ENCODE measurements at places on chromosomes 2 and 18. TPM values are rescaled to one million over a fixed set of nuclear protein-coding genes. Genes with fewer than 3 reads are reported as not detected.
A peak's percentile ranks its signal among the peaks of the same experiment; 100 is the strongest.

GRCh38 chr2:158619496-158619895, 162.7 kb downstream of the PKP4 start:
- no peak for DNase-seq

DNA sequence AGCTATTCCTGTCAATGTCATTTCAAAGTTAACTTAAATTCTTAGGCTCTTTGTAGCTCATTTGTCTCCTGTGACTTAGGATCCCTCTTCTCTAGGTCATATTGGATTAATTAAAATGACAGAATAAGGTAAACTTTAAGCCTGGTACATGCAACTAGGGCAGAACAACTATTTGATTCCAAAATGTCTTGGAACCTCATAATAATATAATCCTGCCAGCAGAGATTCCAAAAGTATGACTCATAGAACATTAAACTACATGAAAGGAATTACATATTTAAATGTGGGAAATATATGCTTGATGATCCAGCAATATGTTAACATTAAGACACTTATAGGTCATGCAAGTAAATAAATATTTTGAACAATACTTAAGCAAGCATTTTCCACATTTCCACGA, 63.3 kb downstream of the COL3A1 start:
- no peak for DNase-seq

GRCh38 chr2:60553495-60554073, at the start of gene BCL11A:
TSS of gene BCL11A (minus strand) at chr2:60553654. CDS start at chr2:60553270, 384 bp downstream.
- no peak for DNase-seq

GRCh38 chr2:203185864-203186263, 53.0 kb upstream of the CYP20A1 start:
- no peak for DNase-seq

- DNase-seq, result no peak
These were observed 955.2 kb upstream of the CELF4 start for GRCh38 chr18:38520786-38521185.

DNA sequence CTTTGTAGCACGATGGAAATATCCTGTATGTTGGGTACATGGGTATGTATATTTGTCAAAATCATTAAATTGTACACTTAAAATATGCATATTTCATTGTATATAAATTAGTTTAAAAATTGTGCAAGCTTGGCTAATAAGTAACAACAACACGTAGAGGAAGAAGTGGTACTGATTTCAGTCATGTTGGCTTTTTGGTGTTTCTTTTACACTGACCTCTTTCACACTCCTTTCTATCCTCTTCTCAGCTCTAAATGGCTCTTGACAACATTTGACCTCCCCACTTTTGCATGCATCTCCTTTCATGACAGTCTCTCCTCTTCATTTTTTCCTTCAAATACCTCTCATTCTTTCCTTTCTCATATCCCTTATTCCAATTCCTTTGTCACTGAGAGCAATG, 801.4 kb upstream of the ZEB2 start:
- no peak for DNase-seq

DNA sequence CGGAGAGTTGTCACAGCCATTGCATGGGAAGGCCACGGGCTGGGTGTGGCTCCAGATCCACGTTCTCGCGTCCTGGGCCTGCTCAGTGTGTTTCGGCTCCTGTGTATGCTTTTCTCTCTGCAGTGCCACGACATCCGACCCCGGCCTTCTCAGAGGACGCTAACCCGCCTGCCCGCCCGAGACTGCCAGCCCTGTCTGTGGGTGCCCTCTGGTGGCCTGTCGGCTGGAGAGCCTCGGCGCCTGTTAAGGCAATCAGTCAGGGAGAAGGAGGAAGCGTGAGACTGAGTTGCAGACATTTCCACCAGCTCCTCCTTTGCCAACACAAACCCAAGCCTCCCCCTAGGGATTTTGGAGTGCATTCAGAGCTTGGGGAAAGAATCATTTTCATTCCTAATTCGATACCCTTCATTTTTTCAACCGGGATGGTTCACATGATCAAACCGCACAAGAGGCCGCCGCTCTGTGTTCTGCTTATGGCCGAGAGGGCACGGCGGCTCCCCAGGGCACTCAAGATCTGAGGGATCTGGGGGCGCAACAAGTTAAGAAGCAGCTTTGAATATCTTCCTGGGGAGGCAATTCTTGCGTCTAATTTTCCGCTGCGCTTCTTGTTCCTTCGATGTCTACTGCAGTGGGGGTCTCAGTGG, 37.5 kb upstream of the ZBTB7C start:
- peak; percentile 76 for DNase-seq

DNA sequence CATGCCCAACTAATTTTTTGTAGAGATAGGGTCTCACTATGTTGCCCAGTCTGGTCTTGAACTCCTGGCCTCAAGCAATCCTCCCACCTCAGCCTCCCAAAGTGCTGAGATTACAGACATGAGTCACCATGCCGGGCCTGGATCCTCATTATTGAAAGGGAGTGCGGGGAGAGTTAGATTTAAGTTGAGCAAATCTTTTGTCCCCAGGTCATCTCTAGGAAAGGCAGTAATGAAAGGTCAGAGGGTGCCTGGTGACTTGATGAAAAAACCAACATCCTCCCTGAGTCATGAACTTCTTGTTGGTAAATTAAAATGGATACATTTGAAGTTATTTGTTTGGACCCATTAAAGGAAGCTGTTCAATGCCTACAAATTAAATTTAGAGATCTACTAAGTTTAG, 25.1 kb downstream of the STAT4 start:
- DNase-seq, result no peak

GRCh38 chr18:46067438-46068007, 4.5 kb downstream of the PSTPIP2 start:
- no peak for DNase-seq

GRCh38 chr2:232574674-232575403, 24.4 kb downstream of the EIF4E2 start:
- DNase-seq, result no peak

GRCh38 chr2:70397186-70397585, 95.3 kb upstream of the FAM136A start:
- DNase-seq, result no peak

DNA sequence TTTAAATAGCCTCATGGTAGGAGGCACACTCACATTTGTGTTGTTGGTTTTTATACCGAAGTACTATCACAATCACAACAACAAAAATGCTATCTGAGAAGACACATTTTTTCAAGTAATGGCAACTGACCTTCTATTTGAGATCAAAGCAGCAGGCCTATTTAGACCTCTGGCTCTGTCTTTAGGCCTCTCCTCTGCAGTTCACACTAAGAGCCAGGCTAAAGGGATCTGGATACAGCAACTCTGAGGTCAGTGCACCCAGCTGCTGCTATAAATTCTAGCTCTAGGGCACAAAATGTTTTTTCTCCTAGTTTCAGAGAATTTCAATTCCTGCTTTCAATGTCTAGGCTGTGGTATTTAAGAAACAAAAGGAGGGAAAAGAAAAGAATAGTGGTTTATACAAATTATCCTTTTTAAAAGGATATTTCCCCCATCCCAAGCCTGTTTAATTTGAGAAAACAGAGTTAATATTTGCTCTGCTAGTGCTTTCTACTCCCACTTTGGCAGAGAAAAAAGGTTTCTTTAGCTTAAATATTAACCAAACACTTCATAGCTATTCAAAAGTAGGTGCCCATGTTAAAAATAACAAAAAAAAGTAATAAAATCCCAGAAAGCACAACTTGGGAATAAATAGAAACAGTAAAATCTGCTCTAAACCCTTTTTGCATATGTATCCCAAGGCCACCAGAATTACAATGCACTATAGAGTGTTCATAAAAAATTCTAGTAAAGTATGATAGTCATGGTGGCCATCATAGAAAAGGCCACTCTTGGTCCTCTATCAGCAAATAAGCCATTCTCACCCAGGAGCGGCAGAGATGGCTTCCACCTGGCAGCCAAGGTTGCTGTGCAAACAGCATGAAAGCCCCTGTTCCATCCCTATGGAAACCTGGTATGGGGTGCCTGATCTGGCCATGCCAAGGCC, 293.6 kb upstream of the SESTD1 start:
- no peak for DNase-seq

GRCh38 chr2:155026651-155027174, 328.2 kb downstream of the KCNJ3 start:
- DNase-seq, result no peak

- DNase-seq, result no peak
These were observed 21.7 kb upstream of the ABCA12 start for GRCh38 chr2:215160081-215160480.

DNA sequence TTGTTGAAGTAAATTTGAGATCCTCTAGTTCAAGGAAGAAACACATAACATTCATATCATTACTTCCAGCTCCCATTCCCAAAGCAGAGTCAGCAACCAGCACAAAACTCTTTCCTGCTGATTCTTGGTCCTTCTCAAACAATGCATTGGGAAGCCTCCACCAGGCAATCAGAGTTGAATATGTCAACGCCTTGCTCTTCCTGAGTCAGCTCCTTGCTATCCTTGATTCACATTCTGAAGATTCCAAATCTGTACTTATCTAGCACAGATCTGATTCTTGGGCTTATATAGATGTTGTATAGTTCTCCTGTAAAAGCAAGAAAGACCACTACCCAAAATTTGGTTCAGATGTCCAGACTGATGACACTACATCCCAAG, 29.6 kb downstream of the CFAP210 start:
- DNase-seq, result no peak

DNA sequence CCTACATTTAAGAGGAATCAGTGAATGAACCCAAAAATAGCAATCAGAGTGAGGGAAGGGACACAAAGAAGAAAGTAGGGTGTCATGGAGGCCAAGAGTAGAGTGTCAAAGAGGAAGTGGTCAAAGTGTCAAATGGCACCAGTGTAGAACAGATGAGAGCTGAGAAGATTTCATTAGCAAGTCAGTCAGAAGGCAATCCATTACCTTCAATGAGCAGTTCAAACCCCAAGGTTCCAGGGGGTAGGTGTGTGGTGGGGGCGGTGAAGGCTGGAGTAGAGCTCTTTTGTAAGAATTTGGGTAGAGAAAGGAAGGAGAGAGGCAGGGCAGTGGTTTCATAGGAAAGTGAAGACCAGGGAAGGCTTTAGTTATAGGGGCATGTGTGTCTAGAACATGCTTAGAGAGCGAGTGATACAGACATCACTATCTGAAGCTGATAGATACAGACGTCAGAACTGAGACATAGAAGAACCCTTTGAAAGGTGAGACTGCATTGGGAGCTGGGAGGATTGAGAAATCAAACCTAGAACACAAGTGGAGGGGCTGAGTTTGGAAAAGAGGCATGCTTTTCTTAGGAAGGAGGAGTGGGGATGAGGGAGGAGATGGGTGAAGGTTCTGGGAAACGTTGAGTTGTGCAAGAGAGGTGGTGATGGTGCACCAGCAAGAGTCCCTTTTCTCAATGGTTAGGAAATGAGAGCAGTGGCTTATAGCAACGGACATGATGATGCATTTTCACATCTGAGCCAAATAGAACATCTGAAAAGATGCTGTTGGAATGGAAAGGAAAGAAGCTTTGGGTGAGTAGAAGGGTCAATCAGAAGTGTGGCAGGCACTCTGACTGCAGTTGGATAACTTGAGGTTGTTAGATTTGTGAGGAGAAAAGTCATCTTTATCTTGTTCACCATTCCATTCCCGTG, 48.9 kb upstream of the IL1RL1 start:
- no peak for DNase-seq

DNA sequence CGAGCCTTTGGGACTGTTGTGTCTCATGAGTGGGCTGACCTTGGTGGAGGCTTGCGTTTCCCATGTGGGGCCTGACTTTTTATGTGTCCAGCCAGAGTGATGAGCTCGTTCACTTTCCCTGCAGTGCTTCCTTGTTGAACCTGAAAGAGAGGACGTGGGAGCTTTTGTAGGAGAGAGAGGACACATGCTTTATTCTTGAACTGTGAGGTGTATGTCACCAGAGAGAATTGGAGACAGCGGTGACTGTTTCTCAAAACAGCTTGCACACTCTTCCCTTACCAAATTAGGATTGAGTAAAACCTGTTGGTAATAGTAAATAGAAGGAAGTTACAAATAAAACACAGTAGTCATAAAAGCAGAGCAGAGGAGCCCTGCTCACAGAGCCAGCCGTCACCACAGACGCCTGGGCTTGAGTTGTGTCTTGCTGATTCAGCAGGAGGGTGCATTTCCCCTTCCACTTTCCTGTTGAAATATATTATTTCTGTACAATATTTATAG, 60.7 kb downstream of the INPP4A start:
- DNase-seq, result no peak

DNA sequence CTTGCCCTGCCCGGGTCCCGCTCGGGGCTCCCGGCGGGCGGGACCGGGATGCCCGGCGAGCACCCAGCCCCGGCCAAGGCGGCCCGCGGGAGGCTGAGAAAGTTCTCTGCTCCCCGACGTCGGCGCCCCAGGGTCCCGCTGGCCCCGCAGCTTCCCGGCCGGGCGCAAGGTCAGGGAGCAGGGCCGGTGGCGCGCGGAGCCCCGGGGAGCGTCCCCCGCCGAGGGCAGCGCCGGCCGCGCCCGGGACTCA, 331 bp downstream of the SERPINE2 start:
- peak; percentile 72 for DNase-seq

GRCh38 chr2:237627441-237628246, at the start of gene LRRFIP1:
TSS of gene LRRFIP1 (plus strand) at chr2:237627587. CDS start at chr2:237627645, 58 bp downstream.
- peak; percentile 45 for DNase-seq

GRCh38 chr18:58762781-58763171, 91.5 kb downstream of the MALT1 start:
- DNase-seq, result no peak

DNA sequence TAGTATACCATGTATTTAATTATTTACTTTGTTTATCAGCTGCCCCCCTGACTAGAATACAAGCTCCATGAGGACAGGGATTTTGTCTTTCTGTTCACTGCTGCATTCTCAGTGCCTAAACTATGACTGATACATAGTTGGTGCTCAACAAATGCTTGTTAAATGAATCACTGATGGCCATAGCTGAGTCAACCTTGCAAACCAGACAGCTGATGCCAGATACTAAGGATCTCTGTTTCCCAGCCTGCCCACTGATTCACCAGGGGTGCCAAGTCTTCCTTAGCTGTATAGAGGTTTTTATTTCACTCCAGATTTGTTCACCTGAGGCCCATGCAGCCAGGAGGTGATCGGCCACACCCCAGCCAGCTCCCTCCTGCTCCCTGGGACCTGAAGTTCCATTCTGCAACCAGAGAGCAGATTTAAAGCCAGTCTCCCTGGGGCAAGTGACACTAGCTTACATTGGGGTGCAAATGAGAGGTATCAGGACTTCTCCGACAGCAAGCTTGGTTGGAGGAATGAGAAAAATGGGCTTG, 92.2 kb downstream of the C1QL2 start:
- DNase-seq, result no peak

Gene SLC14A1
- total RNA-seq, result 3.5 TPM

Gene NT5DC4
- not detected for total RNA-seq

Gene ANKRD23
- total RNA-seq, result 17.8 TPM

Gene COBLL1
- 0.17 TPM for total RNA-seq

Gene TM4SF20
- total RNA-seq, result not detected

Gene TEKT4
- total RNA-seq, result not detected

Gene ASIC4
- 0.08 TPM for total RNA-seq

Gene RASGRP3
- 7.5 TPM for total RNA-seq

Gene MAT2A
- total RNA-seq, result 218 TPM

Gene NAT8
- not detected for total RNA-seq

Gene HOXD3
- not detected for total RNA-seq

Gene MREG
- total RNA-seq, result 8.5 TPM

All from activated naive CD8-positive, alpha-beta T cell treated with anti-CD3 and anti-CD28 coated beads, Interleukin-2, amount 10 ng/mL, durations not matched to agents 7 days and 5 days (primary cell).